ENCODE measurements at places on chromosomes 13 and 19.

DNA sequence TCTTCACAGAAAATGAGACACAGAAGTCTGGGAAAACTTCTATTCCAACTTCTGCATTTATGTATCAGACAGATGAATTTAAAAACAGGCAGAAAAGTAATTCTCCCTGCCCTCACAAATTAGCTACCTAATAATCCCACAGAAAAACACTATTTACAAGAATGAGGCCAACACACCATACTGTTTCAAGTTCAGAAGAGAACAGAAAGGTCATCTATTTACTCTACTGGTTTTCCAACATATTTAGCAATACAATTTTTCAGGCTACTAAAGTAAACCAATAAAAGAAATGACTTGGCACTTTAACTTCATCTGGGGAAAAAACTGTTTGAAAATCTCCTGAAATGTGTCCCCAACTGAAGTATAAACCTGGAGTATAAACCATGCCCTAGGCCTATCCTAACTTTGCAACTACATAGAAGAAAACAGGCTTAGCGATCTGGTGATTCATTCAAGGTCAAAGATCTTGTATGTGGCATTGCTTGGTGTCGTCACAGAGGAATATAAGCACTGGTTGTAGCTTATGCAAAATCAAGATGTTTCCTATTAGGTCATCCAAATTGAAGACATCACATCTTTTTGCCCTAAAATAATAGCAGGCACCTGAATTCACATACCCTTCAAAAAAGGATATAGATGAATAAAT, 20.1 kb upstream of the EBPL start:
- no peak for DNase-seq

DNA sequence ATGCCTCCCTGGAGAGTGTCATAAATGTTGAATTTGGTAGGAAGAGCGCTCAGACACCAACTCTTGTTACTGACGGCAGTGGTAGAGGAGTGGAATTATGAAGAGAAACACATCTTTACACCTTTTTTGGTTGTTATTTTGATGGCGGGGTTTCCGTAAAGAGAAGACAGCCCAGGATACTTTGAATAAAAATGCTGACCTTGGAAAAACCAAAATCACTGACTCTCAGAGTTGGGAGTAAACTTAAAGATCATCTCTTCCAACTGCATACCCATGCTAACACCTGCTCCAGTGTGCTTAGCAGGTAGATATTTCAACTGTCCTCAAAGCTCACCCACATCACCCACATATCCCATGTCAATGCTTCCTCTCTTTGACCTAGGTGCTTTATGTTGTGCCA, 498.6 kb downstream of the LIG4 start:
- no peak for DNase-seq

DNA sequence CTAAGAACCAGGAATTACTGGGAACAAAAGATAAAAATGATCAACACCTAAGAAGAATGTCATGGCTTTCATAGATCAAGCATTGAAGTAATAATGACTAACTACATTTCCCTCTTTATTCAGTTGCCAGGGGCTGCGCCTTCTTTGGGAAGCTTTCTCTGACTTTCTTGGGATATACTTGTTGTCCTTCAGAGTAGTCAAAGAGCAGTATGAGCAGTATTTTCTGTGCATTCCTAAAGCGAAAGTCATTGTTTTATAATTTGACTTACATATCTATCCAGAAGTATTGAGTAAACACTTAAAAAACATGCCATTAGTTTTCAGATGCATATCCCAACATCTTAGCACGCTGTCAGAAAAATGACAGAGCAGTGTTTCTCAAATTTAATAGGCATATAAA, 2412.4 kb downstream of the PCDH9 start:
- no peak for DNase-seq

- DNase-seq, result no peak
Measured at GRCh38 chr13:47111499-47111898, 214.6 kb upstream of the HTR2A start.

DNA sequence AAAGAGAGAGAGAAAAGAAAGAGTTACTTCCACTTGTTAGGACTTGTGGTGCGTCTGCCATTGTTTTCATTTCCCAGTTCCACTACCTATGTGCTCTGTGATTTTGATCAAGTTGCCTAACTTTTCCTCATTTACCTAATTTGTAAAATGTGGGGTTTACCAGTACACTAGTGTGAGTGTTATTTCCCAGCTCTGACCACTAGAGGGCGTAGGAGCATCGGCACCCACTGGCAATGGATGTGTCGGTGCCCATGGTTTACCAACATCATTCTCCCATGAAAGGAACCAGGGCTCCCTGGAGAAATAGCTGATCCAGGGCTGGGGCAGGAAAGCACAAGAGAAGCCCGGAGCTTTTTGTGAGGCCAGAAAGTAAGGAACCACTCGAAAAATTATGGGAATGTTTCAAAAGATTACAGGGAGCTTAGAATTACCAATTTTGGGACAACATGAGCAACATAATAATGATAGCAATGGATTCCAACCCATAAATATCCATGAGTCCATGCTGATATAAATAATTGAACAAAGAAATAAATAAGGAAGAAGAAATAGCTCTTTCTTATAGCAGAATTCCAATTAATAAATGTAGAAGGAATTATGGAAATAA, 15.1 kb upstream of the CEACAM4 start:
- DNase-seq, result peak; percentile 71

DNA sequence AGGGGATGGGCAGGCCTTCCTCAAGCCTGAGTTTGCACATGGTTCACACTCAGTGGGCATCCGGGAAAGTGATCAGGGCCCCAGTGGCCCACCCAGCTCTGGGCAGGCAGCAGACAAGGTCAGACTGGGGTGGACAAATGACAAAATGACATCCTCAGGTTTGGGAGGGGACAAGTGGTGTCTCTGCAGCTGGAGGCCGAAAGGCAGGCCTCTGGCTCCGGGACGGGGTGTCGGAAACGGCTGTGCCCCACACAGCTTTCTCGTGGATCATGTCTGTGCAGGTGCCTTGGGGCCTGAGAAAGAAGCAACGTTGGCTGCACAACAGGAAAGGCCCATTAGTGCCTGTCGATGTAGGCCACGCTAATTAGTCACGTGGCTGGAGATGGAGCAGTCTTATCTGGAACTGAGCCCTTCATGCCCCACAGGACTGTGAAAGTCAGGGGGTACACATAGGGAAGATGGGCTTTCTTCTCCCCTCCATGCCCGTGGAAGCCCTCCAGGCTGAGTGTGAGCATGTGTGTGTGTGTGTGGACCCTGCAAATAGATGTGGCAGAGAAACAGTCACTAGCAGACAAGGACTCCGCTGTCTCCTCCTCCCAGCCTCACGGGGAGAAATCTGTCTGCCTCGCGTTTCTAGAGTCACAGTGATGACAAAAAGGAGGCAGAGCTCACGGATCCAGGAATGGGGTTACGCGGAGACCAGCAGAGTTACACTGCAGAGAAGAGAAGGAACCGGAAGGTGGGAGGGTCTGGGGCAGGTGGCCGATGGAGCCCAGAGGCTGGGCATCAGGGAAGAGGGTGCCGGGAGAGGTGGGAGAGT, 44.2 kb downstream of the CHST8 start:
- DNase-seq, result no peak

DNA sequence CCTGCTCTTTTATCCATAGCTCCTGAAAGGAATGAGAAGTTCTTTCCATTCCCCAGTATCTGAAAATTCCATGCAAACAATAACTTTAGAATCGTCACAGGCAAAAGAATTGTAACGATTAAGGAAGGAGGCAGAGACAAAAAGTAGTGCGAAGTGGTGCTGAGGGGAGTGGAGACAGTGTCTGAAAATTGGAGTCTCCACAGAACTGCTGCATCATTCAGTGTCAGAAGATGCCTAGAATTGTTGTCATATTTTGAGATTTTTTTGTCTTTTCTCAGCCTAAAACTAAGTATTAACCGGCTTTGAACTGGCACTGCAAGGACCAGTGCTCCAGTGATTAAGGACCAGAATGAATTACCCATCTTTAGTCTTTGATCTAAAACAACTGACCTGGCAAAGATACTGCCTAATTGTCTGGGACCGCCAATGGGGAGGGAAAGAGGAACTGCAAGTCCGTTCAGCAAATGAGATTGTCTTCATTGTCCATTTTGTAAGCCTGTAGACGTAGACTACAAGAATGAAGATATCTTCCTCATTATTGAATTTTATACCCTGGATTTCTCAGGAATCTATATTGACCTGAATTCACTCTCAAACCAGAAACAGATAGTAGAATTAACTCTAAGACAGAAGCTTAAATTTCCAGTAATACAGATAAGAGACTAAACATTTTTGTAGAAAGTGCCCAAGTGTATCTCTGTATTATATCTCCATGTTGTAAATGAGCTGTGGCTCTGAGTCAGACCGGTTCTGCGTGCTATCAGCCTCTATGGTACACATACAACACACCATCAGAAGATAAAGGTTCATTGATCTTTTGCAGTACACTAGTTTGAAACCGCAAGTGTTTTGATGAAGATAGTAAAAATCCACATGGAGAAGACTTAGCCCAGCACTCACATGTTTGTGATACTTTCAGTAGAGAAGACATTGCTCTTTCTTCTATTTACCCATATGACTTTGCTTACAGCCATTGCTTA, 293.2 kb downstream of the EFNB2 start:
- no peak for DNase-seq

- DNase-seq, result no peak
Measured at GRCh38 chr19:21117041-21117907, 24.6 kb upstream of the ZNF431 start.

DNA sequence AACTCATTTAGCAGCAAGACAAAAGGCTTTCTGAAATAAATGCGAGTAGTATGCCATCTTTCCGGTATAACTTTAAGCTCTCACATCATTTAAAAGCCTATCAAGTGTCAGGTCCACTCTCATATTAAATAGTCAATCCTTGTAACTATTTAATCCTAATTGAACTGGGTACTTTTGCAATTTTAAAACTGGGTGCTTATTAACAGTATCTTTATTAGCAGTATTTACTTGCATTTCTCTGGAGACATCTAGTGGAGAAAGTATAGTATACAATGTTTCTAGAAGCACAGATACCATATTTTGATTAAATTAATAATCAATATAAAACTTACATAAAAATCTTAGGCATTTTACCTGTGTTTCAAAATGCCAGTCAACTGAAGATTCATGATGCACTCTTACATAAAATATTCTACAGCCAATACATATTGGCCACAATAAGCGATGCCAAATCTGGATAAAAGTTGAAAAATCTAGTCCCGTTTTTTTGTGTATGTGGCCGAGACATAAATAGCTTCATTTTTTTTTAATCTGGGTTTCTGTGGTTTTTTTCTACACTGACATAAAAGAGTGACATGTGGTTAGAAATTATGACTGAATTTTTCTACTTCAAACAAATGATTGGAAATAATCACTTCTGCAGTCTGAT, 4.3 kb upstream of the POSTN start:
- no peak for DNase-seq

DNA sequence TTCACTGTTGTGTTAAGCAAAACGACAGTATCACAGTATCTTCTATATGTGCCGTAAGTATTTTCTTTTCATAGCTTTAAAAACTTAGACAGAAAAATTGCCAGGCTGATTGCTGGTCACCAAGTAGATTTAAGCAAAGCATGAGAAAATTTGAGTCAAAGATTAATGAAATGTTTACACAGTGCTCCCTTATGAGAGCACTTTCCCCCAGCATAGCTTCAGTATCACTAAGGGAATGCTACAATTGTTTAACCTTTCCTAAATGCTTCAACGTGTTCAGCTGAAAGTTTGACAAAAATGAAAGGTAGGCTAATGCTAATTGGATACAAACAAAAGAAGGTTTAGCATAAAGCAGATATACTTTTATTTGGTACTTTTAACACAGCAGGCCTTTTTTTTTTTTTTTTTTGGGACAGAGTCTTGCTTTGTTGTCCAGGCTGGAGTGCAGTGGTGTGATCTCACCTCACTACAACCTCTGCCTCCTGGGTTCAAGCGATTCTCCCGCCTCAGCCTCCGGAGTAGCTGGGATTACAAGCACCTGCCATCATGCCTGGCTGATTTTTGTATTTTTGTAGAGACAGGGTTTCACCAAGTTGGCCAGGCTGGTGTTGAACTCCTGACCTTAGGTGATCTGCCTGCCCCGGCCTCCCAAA, 23.4 kb downstream of the PCCA start:
- no peak for DNase-seq

GRCh38 chr13:69928262-69928661, 179.4 kb upstream of the ATXN8OS start:
- DNase-seq, result no peak

- DNase-seq, result no peak
Measured at GRCh38 chr13:44106266-44107152, 226.8 kb downstream of the LACC1 start.

GRCh38 chr13:107459430-107459829, 755.9 kb downstream of the LIG4 start:
- no peak for DNase-seq

DNA sequence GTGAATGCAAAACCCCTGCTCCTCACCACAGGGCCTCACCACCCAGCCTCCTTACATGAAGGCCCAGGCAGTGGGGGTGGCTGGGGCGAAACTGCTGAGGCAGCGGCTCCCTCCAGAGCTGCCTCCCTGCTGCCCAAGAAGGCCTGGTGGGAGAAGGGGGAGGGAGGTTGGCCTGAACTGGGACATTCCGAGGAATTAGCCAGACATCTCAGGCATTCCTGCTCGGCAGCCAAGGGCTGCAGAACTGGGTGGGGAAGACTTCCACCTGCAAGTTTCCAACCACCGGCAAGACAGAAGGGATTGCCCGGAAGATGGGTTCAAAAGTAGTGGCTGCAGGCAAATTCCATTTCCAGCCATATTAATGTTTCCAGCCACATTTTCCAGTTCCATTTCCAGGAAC, 2.3 kb upstream of the PSPN start:
- no peak for DNase-seq

DNA sequence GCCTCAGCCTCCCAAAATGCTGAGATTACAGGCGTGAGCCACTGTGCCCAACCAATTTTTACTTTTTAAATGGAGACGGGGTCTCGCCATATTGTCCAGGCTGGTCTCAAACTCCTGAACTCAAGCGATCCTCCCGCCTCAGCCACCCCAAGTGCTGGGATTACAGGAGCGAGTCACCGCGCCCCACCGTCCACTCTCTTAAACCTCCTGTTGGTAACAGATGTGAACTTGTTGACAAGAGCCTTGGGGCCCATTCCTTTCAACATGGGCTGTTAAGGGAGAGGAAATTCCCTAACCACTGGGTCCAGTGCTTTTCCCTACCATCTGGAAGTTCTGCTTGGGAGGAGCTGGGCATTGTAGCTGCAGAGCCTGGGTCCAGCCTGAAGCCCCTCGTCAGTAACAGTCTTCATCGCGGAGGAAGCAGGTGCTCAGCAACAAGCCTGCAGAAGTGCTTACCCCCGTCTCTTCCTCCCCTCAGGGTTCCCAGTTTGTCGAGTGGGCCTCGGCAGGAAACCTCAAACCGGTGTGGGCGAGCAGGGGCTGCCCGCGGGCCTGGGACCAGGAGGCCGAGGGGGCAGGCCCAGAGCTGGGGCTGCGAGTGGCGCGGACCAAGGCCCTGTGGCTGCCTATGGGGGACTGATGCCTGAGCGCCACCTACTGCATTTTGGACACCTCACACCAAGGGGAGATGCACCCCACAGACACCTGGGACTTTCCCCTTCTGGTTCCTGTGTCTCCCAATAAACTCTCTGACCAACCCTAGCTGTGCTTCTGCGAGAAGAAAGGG, 4.0 kb upstream of the FLT3LG start:
- DNase-seq, result peak; percentile 31

- no peak for DNase-seq
Measured at GRCh38 chr19:32456406-32456805, 50.8 kb downstream of the DPY19L3 start.

- no peak for DNase-seq
Measured at GRCh38 chr13:100855151-100855550, 180.6 kb upstream of the TMTC4 start.

All from suppressor macrophage (primary cell).